ENCODE measurements at places on chromosomes 11 and 22.

GRCh38 chr22:49567899-49568750 lies 259.5 kb downstream of the BRD1 start:
- H3K27me3 ChIP-seq = no peaks in the 10 kb centered on the region
- no peak overlapping the region for H3K27ac ChIP-seq
- DNase-seq = no peak
- no peak overlapping the region for H3K4me3 ChIP-seq
- H3K4me1 ChIP-seq = no peaks in the 10 kb centered on the region

- peak overlapping the region; percentile 14 for H3K27ac ChIP-seq
- DNase-seq = no peak
- peaks cover 35% of the 10 kb centered on the region for H3K4me1 ChIP-seq
- no peaks in the 10 kb centered on the region for H3K27me3 ChIP-seq
- H3K4me3 ChIP-seq = no peak overlapping the region
- H3K36me3 ChIP-seq = peaks cover 32% of the 10 kb centered on the region
These were observed 12.6 kb upstream of the WDR74 start for GRCh38 chr11:62851807-62852522.

- no peaks in the 10 kb centered on the region for H3K27me3 ChIP-seq
- H3K4me3 ChIP-seq = no peak overlapping the region
- peaks cover 19% of the 10 kb centered on the region for H3K4me1 ChIP-seq
These were observed 5.2 kb downstream of the SCYL1 start for GRCh38 chr11:65530157-65530496.

DNA sequence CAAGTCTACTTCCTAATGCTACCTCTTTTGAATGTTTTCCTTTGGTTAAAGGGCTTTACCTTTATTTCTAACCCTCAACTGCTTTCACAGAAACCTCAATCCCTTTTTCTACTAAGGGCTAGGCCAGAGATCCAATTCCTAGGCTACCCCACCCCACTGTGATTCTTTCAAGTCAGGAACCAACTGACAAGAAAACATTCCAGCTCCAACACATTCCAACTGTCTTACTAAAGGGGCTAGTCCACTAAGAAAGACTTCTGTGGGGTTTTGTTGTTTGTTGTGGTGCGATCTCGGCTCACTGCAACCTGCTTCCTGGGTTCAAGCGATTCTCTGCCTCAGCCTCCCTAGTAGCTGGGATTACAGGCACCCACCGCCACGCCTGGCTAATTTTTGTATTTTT lies 151.3 kb downstream of the APOL5 start:
- no peaks in the 10 kb centered on the region for H3K4me1 ChIP-seq
- no peak for DNase-seq
- no peaks in the 10 kb centered on the region for H3K36me3 ChIP-seq
- H3K27ac ChIP-seq = no peak overlapping the region

- no peaks in the 10 kb centered on the region for H3K36me3 ChIP-seq
- no peak overlapping the region for H3K27ac ChIP-seq
- H3K4me1 ChIP-seq = peaks cover 5% of the 10 kb centered on the region
- no peak for DNase-seq
These were observed 13.3 kb upstream of the MB start for GRCh38 chr22:35630387-35630793.

DNA sequence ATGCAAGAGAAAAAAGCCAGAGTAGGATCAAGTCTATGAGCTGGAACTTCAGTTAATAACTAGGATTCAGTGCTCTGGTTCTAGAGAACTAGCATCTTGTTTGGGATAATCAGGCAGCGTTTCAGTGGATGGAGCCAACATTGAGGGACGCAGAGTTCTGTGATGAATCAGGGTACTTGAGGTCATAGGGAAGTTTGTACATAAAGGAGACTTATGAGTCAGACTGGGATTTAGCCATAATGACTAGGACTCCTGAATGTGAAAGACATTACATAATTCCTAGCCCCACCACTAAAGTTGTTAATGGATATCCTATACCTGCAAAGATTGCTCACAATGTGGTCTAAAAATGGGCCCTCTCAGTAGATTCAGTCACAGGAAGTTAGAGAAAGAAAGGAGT lies 6.8 kb downstream of the SLN start:
- no peak overlapping the region for H3K27ac ChIP-seq
- H3K36me3 ChIP-seq = no peaks in the 10 kb centered on the region
- no peak overlapping the region for H3K4me3 ChIP-seq
- H3K4me1 ChIP-seq = no peaks in the 10 kb centered on the region

- no peak overlapping the region for H3K27ac ChIP-seq
- H3K27me3 ChIP-seq = no peaks in the 10 kb centered on the region
- no peaks in the 10 kb centered on the region for H3K36me3 ChIP-seq
- H3K4me3 ChIP-seq = no peak overlapping the region
These were observed 2.9 kb upstream of the RAB38 start for GRCh38 chr11:88178191-88178590.

DNA sequence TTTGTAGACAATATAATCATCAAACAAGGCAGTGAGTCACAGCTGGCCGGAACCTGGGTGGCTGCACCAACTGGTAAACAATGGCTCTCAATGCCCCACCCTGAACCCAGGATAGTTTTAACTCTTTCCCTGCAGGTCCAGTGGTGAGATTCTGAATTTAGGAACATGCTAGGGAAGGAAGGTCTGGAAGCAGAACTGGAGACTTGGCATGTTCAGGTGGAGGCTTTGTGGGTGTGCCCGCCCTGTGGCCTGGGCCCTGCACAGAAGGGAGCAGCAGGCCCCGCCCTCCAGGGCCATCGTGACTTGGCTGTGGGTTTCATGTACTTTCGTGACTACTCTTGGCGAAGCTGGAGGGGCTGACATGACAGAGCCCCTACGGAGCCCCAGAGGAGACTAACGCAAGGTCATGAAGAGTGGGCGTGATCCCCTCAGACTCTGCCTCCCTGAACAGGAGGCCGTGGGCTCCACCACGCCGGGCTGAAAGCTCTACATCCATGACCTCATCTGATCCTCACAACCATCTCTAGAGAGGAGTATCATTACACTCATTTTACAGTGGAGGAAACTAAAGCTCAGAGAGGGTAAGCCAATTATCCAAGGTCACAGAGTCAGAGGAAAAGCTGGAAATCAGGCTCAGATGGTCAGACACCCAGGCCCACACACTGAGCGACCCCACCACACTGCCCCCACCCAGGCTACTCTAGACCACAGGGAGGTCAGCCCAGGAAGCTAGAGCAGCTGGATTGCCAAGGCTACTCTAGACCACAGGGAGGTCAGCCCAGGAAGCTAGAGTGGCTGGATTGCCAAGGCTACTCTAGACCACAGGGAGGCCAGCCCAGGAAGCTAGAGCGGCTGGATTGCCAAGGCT lies 27.3 kb downstream of the MAFF start:
- no peak for DNase-seq
- H3K4me1 ChIP-seq = peaks cover 15% of the 10 kb centered on the region
- H3K27me3 ChIP-seq = no peaks in the 10 kb centered on the region
- H3K27ac ChIP-seq = peak overlapping the region; percentile 55
- H3K4me3 ChIP-seq = no peak overlapping the region

GRCh38 chr22:46897246-46897623 lies 134.8 kb downstream of the TBC1D22A start:
- H3K27me3 ChIP-seq = no peaks in the 10 kb centered on the region
- no peaks in the 10 kb centered on the region for H3K4me1 ChIP-seq
- H3K36me3 ChIP-seq = peaks cover 20% of the 10 kb centered on the region
- no peak overlapping the region for H3K27ac ChIP-seq
- no peak for DNase-seq

- H3K27ac ChIP-seq = no peak overlapping the region
- H3K36me3 ChIP-seq = no peaks in the 10 kb centered on the region
- no peak overlapping the region for H3K4me3 ChIP-seq
- no peaks in the 10 kb centered on the region for H3K4me1 ChIP-seq
- H3K27me3 ChIP-seq = no peaks in the 10 kb centered on the region
These were observed 31.9 kb downstream of the RASSF10 start for GRCh38 chr11:13040969-13041561.

DNA sequence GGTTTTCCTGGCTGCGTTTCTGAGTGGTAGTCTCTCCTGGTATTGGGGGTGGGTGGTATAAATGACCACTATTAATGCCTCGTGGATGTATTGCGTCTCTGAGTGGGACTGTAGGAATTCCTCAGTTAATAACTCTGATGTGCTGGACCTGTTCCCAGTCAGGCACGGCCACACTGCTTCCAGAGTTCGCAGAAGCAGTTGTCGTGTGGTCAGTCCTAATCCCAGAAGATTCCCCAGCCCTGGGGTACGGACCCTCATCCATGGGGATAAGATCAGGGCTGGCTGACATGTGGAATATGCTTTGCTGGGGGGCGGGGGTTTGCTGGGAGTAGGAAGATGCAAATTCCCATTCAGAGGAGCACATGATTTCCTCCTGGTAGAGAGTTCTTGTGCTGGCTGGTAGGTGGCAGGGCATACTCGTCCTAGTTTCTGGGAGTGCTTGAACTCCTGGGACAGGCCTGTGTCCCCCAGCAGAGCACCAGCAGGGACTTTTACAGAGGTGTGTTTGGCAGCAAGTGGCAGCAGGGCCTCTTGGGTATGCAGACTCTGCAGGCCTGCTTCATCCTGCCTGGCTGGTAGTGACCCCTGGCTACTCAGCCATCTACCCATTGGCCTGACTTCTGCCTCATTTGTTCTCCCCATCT lies 157.4 kb downstream of the NAV2 start:
- no peak overlapping the region for H3K4me3 ChIP-seq
- H3K27me3 ChIP-seq = no peaks in the 10 kb centered on the region
- no peaks in the 10 kb centered on the region for H3K36me3 ChIP-seq
- DNase-seq = no peak

DNA sequence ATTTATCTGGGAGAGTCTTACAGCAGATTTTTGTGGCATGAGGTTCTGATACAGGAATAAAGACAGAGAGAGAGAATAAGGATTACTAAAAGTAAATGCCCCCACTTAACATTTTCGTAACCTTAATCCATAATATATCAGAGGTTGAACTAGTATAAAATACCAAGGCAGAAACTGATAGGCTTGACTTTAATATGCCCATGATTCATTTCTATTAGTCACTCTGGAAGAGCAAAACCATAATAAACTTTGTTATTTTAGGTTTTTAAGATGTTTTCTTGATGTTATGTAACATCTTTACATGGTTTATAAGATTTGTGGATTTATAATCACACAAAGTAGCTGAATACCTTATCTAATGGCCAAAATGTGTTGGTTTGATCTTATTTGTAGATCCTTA lies 19.1 kb downstream of the GUCY1A2 start:
- H3K4me1 ChIP-seq = no peaks in the 10 kb centered on the region
- H3K36me3 ChIP-seq = no peaks in the 10 kb centered on the region
- H3K27me3 ChIP-seq = no peaks in the 10 kb centered on the region
- no peak for DNase-seq

DNA sequence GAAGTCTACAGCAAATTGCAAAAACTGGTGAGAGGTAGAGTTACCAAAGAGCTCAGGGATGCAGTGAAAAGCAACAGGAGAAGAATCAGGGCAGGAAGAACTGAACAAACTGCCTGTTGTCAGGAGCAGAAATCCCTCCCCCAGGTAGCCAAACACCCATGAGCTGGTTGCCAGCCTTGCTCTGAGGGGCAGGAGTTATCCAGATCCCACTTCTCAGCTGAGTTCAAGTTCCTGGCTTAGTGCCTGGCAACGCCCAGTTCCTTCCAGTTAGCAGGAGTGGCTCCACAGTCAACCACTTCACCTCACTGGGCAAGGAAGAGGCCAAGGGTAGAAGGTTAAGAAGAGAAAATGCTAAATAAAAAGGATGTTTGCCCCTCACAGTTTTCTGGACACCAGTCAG lies 1.9 kb upstream of the MPZL2 start:
- DNase-seq = no peak
- no peaks in the 10 kb centered on the region for H3K36me3 ChIP-seq
- H3K4me3 ChIP-seq = no peak overlapping the region
- H3K27me3 ChIP-seq = no peaks in the 10 kb centered on the region
- H3K4me1 ChIP-seq = peaks cover 10% of the 10 kb centered on the region

- DNase-seq = no peak
- H3K27ac ChIP-seq = no peak overlapping the region
- no peaks in the 10 kb centered on the region for H3K27me3 ChIP-seq
- no peaks in the 10 kb centered on the region for H3K4me1 ChIP-seq
These were observed 106.8 kb downstream of the KIRREL3 start for GRCh38 chr11:126893796-126894195.

DNA sequence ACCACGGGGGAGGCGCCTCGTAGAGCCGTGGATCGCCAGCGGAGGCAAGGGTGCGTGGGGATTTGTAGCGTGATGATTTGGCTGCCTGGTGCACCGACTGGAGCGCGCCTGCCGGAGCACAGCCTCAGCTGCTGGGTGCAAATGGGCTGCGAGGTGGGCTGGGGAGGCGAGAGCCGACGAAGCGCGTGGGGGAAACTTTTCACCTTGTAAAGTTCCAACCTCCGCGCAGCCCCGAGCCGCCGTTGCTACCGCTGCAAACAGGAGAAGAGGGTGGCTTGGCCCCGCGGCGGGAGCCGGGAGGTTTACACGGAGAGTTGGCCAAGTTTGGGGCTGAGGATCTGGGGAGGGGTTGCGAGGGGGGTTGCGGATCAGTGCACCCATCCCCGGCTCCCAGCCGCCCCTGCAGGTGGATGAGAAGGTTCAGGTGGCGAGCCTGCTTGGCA lies 528 bp downstream of the FAT3 start:
- H3K27ac ChIP-seq = no peak overlapping the region
- no peaks in the 10 kb centered on the region for H3K36me3 ChIP-seq
- DNase-seq = no peak
- no peaks in the 10 kb centered on the region for H3K4me1 ChIP-seq
- H3K4me3 ChIP-seq = no peak overlapping the region

- H3K27ac ChIP-seq = no peak overlapping the region
- no peaks in the 10 kb centered on the region for H3K36me3 ChIP-seq
- H3K4me3 ChIP-seq = no peak overlapping the region
These were observed 98.2 kb upstream of the PRR5 start for GRCh38 chr22:44603767-44604166.

GRCh38 chr22:41406410-41406809 lies 24.7 kb downstream of the TEF start:
- H3K4me3 ChIP-seq = no peak overlapping the region
- no peaks in the 10 kb centered on the region for H3K36me3 ChIP-seq
- no peak for DNase-seq
- H3K27me3 ChIP-seq = no peaks in the 10 kb centered on the region

DNA sequence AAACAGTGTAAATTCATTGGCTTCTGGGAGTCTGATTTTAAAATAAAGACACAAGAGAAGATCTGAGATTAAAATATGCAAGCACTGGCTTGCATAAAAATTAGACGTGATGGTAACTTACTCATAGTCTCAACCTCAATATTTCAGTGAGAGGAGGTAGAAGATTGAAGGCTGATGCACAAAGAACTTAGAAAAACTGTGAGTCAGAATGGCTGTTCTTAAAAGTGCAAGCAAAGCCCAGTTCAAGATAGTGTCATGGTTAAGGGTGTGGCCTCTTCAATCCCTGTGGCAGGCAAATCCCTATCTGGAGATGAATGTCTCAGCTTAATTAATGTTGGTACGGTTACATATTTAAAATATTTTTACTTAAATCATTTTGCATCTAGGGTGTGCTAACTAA lies 33.6 kb upstream of the FIBIN start:
- DNase-seq = no peak
- no peak overlapping the region for H3K27ac ChIP-seq
- H3K27me3 ChIP-seq = no peaks in the 10 kb centered on the region
- H3K4me1 ChIP-seq = no peaks in the 10 kb centered on the region

- H3K27me3 ChIP-seq = no peaks in the 10 kb centered on the region
- no peaks in the 10 kb centered on the region for H3K4me1 ChIP-seq
- no peak for DNase-seq
- H3K4me3 ChIP-seq = no peak overlapping the region
These were observed 77.3 kb downstream of the ARHGEF12 start for GRCh38 chr11:120413480-120413879.

- H3K36me3 ChIP-seq = no peaks in the 10 kb centered on the region
- no peaks in the 10 kb centered on the region for H3K4me1 ChIP-seq
- no peak overlapping the region for H3K4me3 ChIP-seq
- H3K27ac ChIP-seq = no peak overlapping the region
- H3K27me3 ChIP-seq = no peaks in the 10 kb centered on the region
These were observed 408.3 kb upstream of the CADM1 start for GRCh38 chr11:115912484-115912945.
